Retinal pigment epithelial cell (primary cell): ENCODE measurements at places on chromosomes 16 and 17.

GRCh38 chr17:68190495-68190894 lies 57.3 kb upstream of the AMZ2 start:
- no peak for DNase-seq

GRCh38 chr16:81060576-81061306 lies 16.3 kb downstream of the C16orf46 start:
- DNase-seq, result no peak

- peak; percentile 96 for DNase-seq
These were observed 70.1 kb upstream of the CREBBP start for GRCh38 chr16:3950343-3951193.

- no peak for DNase-seq
These were observed 1.5 kb downstream of the XPO6 start for GRCh38 chr16:28210264-28210663.

GRCh38 chr17:66493283-66494019 lies 191.0 kb downstream of the PRKCA start:
- DNase-seq, result no peak

GRCh38 chr17:11097121-11097520 lies 143.9 kb upstream of the SHISA6 start:
- DNase-seq, result no peak

DNA sequence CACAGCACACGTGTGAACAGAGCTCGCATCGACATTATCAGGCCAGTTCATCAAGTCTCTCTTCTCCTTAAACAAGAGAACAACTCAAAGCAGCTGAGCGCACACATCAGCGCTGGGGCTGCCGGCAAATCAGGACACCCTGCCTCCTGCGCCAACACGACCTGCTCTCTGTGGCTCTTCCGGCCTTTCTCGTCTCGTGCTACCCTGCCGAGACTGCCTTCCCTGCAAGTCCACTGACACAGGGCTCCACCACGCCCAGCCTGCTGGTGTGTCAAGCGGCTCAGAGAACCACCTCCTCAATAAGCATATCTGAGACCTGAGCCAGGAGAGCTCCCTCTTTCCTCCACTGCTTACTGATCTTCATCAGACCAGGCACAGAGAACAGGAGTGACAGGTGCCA lies 96.9 kb downstream of the ZNF778 start:
- DNase-seq, result no peak

GRCh38 chr17:59631276-59631675 lies 11.6 kb downstream of the CLTC start:
- no peak for DNase-seq
